A549 treated with AZD2906 at 1 μM for 4 hours (cell line): ENCODE measurements at places on chromosomes 5 and 9. TPM values are rescaled to one million over a fixed set of nuclear protein-coding genes. Genes with fewer than 3 reads are reported as not detected.

The ZNF354C gene
- 0.45 to 0.81 TPM (median 0.78 TPM) in 5 replicates for total RNA-seq

The ADGRD2 gene
- 0.03 TPM in 1 of 5 replicates, not detected in the others for total RNA-seq

The JAK2 gene
- 2.7 to 4.8 TPM (median 3.9 TPM) in 5 replicates for total RNA-seq

The MRPL36 gene
- 91.3 to 117 TPM (median 115 TPM) in 5 replicates for total RNA-seq

The DIPK1B gene
- 6.1 to 9.8 TPM (median 9.3 TPM) in 5 replicates for total RNA-seq

The NTRK2 gene
- 0.01 to 0.03 TPM (median 0.02 TPM) in 5 replicates for total RNA-seq

The PCDHB4 gene
- 0.03 to 0.12 TPM (median 0.06 TPM) in 5 replicates for total RNA-seq

The POMT1 gene
- 16.2 to 17.4 TPM (median 16.3 TPM) in 5 replicates for total RNA-seq
